SK-N-DZ (cell line): ENCODE measurements at places on chromosomes 13 and 19.

- DNase-seq: no peak
These were observed 13.6 kb upstream of the EPSTI1 start for GRCh38 chr13:43005460-43006236.

DNA sequence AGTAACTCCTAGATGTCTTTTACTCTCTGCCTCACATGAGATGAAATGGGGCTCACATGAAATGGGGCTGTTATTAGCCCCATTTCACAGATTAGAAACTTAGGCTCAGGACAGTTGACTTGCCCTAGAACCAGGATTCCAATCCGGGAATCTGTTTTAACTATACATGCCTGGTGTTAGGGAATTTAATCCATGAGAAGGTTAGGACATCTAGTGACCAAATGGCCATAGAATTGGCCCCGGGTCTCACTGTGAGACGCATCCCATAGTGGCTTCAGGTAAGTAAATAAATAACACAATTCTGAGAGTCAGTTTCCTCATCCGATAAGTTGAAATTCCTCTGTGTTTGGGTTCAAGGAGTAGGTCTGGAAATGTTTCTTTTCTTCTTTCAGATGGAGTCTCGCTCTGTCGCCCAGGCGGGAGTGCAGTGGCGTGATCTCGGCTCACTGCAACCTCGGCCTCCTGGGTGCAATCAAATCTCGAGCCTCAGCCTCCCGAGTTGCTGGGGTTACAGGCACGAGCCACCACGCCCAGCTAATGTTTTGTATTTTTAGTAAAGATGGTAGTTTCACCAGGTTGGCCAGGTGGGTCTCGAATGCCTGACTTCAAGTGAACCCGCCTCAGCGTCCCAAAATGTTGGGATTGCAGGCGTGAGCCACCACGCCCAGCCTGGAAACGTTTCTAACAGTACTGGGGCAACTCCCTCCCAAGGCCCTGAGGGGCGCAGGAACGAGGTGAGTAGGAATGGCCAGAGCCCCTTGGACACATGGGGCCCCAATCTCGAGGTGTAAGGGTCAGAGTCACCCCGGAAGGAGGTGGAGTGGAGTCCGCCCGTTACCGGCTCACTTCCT lies 1.2 kb upstream of the ZNF574 start:
- no peak for DNase-seq

DNA sequence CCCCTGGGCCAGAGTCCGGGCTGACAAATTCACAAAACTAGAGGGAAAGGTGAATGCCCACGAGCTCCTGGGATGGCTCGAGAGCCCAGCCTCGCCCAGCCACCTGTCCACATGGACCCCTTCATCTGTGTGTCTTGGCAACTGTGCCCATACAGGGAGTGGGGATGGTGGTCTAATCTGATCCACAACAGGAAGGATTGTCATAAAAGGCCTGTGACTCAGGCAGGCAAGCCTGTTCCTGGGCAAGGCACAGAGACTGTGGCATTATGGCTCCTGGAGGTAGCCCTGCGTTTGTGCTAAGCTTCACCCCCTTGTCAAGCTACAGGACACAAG lies 20.0 kb downstream of the CAPS start:
- DNase-seq: no peak

DNA sequence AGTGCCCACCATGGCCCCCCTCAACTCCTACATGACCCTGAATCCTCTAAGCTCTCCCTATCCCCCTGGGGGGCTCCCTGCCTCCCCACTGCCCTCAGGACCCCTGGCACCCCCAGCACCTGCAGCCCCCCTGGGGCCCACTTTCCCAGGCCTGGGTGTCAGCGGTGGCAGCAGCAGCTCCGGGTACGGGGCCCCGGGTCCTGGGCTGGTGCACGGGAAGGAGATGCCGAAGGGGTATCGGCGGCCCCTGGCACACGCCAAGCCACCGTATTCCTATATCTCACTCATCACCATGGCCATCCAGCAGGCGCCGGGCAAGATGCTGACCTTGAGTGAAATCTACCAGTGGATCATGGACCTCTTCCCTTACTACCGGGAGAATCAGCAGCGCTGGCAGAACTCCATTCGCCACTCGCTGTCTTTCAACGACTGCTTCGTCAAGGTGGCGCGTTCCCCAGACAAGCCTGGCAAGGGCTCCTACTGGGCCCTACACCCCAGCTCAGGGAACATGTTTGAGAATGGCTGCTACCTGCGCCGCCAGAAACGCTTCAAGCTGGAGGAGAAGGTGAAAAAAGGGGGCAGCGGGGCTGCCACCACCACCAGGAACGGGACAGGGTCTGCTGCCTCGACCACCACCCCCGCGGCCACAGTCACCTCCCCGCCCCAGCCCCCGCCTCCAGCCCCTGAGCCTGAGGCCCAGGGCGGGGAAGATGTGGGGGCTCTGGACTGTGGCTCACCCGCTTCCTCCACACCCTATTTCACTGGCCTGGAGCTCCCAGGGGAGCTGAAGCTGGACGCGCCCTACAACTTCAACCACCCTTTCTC lies 8.2 kb downstream of the FOXA3 start:
- DNase-seq: no peak

GRCh38 chr19:907183-907853 lies 5.7 kb downstream of the R3HDM4 start:
- DNase-seq: no peak

DNA sequence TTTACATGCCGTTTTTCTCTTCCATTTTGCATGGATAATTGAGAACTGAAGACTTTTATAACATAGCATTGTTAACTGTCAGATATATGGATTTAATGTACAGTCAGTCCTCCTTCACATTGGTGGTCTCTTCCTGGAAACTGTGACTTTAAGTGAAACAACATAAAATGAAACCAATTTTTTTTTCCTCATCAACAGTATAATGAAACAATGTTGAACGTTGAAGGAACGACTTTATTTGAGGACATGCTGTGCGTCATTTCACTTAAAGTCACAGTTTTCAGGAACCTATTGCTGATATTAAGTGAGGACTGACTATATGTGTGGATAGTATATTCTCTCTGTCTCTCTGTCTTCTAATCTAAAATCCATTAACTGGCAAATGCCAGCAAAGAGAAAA lies 54.8 kb downstream of the COG3 start:
- no peak for DNase-seq

DNA sequence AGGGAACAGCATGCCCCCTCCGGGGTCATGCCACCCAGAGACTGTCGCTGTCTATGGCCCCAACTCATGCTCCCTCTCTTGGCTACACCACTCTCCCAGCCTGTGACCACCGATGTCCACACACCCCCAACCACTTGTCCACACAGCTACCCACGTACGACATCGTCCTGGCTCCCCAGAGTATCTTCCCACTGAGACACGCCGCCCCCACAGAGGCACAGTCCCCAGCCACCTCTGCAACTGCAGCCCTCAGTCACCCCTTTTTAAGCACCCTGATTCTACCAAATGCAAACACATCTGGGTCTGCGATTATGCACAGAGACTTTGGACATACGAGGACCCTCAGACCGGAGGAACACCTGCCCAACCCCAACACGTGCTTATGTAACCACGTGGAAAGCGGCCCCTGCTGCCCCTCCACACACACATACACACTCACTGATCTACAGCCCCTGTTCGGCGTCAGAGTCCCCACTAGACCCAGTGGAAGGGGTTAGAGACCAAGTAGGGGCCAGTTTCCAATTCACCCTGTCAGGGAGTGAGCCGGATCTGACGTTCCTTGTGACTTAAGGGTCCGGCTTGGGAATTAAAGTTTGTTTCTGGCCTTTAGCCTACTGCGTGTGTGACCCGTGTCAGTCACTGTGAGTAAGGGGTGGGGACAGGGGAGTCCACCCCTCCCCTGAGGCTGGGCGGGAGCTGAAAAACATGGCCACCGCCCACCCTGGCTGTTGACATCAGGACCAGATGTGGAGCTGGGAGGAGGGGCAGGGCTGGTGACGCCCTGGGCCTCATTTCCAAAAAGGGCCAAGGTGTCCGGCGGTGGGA lies 11.9 kb upstream of the AXL start:
- no peak for DNase-seq

DNA sequence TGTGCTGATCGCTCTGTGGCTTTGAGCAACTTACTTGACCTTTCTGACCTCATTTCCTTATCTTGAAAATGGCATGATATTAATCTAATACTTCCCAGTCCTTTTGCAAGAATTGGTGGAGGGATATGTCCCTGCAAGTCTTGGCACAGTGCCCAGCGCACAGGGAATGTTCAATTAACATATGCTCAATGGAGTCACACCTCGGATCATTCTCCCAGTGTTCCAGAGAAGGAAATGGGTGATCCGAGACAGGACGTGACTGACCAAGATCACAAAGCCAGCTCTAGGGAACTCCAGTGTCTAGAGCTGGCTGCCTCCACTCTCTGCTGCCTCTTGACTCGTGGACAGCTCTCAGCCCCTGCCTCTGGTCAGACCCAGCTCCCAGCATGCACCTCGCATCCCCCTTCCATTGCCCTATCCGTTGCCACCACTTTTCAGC lies 3.6 kb downstream of the CDC42EP5 start:
- DNase-seq: no peak

GRCh38 chr13:72346716-72347115 lies 380.7 kb downstream of the MZT1 start:
- DNase-seq: no peak

GRCh38 chr19:5365905-5366304 lies 25.3 kb upstream of the PTPRS start:
- no peak for DNase-seq

DNA sequence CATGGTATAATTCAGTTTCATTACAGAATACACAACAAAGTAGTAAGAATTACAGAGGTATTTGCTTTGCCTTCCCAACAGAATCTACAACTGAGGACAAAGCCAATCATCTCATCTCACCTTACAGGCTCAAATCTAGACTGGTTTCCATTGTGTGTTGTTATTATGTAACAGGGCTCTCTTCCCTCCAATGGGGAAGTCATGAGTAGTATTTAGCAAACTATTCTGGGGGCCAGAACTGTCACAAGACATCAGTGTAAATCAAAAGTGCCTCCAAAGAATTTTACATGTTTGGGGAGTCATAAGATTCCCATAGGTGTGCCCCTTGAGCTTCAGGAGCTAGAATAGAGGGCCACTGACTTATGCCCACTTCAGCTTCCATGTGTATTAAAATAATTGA lies 187.0 kb upstream of the EDNRB start:
- no peak for DNase-seq

DNA sequence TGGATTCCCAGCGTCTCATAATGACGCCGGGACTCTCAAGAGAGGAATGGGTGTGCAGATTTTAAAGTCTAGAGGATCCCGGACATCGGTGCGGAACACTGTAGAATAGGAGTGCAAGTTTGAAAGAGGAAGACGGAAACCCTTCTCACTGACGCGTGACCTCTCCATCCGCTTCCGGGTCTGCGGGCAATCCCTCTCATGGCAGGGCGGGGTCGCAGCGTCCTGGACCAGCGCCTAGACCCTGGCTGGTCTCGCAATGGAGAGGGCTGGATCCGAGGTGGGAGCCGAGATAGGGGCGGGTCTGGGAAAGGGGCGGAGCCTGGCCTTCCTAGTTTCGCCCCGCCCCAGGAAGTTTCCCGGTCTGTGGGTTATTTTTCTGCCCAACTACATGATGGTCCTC lies 4.6 kb upstream of the ZNF845 start:
- no peak for DNase-seq

DNA sequence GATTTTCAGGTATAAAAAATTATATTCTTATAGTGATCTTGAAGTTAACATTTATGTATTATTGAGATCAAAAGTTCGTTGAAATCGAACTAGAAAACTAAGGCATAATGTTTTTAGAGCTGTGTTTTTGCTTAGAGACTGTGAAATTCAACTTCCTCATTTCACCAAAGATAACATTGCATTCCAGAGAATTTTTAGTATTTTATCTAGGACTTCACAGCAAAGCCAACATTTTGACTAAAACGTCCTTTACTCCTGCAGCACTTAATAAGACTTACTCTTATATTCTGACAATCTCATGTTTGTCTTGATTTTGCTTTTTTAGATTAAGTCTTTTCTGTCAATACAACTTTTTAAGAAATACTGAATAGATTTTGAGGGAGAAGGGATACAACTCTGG lies 4.7 kb downstream of the KCTD4 start:
- DNase-seq: no peak

DNA sequence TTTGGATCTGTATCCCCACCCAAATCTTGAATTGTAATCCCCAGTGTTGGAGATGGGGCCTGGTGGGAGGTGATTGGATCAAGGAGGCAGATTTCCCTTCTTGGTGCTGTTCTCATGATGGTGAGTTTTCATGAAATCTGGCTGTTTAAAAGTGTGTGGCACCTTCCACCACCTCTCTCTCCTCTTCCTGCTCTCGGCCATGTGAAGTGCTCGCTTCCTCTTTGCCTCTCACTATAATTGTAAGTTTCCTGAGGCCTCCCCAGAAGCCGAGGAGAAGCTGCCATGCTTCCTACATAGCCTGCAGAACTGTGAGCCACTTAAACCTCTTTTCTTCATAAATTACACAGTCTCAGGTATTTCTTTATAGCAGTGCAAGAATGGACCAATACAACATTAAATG lies 15.7 kb downstream of the COMMD6 start:
- no peak for DNase-seq

GRCh38 chr13:35765366-35765765 lies 288.9 kb upstream of the MAB21L1 start:
- DNase-seq: no peak

- no peak for DNase-seq
These were observed 5.1 kb downstream of the ZSWIM9 start for GRCh38 chr19:48175578-48175977.

- no peak for DNase-seq
These were observed 28.2 kb downstream of the LAIR2 start for GRCh38 chr19:54530866-54531265.

DNA sequence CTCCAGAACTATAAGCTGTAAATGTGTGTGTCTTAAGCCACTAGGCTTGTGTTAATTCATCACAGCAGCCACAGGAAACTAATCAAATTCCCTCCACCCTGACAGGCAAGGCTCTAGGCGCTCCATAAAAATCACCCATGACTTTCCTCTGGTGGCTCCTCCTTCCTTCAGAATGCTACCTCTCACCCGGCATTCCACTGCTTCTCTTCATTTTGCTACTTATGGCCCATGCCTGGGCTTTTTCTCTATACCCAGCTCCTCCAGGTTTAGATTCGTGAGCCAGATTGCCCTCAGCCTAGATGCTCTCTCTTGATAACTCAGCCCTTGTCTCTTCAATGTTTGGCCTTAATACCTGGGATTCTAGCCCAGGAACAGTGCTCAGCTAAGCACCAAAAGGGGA lies 36.4 kb upstream of the MBNL2 start:
- no peak for DNase-seq

GRCh38 chr13:29361716-29362115 lies 233.8 kb downstream of the SLC7A1 start:
- DNase-seq: no peak

- DNase-seq: no peak
These were observed 1.7 kb downstream of the ANKRD24 start for GRCh38 chr19:4183967-4184717.

GRCh38 chr13:100235311-100235901 lies 146.5 kb downstream of the PCCA start:
- DNase-seq: peak; percentile 47
